ENCODE measurements at places on chromosomes 13 and 19.

GRCh38 chr19:8238251-8238650 is 29.1 kb downstream of the CERS4 start:
- no peak for DNase-seq

- DNase-seq = no peak
These were observed 12.7 kb downstream of the DOT1L start for GRCh38 chr19:2176337-2176994.

DNA sequence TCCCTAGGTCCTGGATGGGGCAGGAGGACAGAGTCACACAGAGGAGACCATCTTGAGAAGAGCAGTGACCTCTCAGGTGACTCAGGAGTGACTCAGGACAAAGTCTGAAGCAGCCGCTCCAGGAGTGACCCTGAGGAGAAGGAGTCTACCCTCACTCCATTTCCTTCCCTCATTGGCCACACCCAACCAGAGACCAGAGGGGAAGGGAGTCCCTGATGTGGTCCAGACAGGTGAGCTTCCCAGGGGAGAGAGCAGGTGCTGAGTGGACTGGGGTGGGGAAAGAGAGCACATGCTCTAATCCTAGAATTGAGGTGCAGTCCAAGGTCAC is 75.5 kb upstream of the MEDAG start:
- DNase-seq = no peak

DNA sequence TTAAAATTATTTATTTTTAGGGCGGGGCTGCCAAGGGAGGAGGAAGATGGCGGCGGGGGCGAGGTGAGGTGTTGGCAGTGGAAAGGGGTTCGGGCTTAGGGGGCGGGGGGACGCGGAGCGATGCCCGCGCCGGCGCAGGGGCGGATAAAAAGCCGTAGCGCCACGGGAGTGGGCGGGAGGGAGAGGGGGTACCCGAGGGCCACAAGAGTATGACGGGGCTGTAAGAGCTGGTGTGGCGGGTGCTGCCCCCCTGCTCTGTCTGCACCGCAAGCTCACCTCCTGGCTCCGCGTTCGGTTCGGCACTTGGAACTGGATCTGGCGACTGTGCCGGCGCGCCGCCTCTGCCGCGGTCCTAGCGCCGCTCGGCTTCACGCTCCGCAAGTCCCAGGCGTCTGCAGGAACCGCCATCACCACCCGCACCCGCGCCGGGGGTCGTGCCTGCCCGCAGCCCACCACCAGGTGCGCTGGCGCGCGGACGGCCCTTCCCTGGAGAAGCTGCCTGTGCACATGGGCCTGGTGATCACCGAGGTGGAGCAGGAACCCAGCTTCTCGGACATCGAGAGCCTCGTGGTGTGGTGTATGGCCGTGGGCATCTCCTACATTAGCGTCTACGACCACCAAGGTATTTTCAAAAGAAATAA is 265.2 kb upstream of the SGCG start:
- DNase-seq = no peak

- DNase-seq = no peak
These were observed 98.4 kb upstream of the RAP2A start for GRCh38 chr13:97335488-97336134.

DNA sequence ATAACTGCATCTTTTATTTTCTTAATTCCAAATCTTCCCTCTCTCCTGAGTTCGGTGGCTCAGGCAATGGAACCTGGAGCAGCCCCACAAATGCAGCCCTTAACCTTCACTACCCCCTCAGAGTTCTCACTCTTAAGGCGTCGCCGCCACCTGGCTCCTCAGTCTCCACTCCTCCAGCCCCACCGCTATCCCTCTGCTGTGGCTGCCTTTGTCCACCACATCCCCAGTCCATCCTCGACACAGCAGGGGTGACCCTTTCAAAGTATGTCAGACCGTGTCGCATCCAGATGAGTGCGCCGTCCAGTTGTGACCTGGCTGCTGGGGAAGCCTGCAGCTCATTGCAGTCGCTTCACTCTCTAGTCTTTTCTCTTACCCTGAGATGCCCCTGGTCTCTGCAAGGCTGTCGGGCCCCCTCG is 1.0 kb downstream of the SPPL2B start:
- DNase-seq = no peak

DNA sequence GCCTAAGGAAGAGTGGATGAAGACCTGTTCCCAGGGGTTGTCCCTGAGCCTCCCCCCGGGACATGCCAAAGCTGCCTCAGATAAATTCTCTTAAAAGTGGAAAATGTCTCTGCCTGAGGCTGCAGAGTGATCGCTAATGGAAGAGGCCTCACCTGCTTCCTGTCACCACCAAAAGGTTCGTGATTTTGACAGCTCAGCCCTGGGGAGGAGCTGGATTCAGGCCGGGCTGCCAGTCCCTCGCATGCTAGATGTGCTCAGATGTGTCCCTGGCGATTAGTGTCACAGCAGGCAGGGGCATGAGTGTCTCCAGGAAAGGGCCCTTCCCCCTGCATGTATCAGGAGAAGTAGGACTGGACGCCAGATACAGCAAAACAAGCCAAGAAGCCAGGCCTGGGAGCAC is 626.5 kb downstream of the UQCRFS1 start:
- DNase-seq = no peak

DNA sequence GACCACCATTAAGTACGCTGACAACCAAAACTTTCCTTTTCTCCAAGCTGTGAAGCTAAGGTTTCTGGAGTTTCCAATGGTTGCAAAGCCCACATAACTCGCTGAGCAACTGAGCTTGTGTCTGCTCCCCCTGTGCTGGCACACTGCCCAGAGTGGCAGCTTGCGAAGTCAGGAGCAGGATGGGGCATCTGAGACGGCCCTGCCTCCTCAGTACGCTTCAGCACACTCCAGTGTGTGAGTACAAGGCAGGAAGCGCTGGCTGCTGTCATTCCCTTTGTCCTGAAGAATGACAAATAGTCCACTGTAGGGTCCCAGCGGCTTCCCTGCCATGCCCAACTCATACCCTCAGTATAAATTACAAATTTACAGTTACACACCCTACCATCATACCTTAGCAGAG is 51.5 kb downstream of the SKA3 start:
- DNase-seq = no peak

DNA sequence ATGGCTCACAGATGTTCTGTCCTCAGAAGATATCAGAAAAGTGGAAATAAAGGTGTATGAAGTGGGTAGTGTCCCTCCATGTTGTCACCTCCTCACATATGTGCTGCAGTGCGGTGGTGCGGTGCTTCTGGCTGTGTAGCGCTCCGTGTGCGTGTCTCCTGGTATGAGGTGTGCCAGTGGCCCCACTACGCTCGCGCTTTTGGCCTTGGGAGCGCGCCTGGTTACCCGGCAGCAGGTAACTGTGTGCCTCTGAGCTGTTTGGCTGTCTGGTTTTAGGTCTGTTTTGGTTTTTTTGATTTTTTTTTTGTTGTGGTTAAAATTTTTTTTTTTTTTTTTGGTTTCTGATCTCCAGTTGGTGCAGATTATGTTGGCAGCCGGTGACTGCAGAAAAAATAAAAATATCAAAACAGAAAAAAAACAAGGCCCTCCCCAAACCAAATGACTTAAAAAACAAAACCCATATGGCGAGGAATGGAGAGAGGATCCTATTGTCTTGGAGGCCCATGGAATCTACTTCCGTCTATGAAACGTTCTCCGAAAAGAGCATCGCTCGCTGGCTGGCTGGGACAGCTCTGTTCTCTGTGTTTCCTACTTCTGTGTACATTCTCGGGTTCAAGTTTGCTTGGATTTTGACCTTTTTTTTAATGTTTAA is 7.9 kb downstream of the HNRNPL start:
- DNase-seq = no peak

GRCh38 chr19:45306518-45307027 is 16.1 kb downstream of the CKM start:
- DNase-seq = no peak

- no peak for DNase-seq
These were observed 37.5 kb downstream of the RAB20 start for GRCh38 chr13:110523838-110524540.

GRCh38 chr13:110129539-110130186 is 177.3 kb downstream of the COL4A1 start:
- DNase-seq = no peak

Data from GM04504 (cell line).